ENCODE measurements at places on chromosomes 12 and 14. TPM values are rescaled to one million over a fixed set of nuclear protein-coding genes. Genes with fewer than 3 reads are reported as not detected.

The PIK3C2G gene
- 1.7 TPM for total RNA-seq

- peaks cover 29% of the 10 kb centered on the region for H3K4me1 ChIP-seq
- peak overlapping the region; percentile 80 for H3K27ac ChIP-seq
- H3K4me3 ChIP-seq, result peak overlapping the region; percentile 16
- H3K27me3 ChIP-seq, result no peaks in the 10 kb centered on the region
- DNase-seq, result no peak
- no peaks in the 10 kb centered on the region for H3K36me3 ChIP-seq
Measured at GRCh38 chr12:75389706-75390105, 1.2 kb upstream of the GLIPR1L2 start.

The ERBB3 gene
- total RNA-seq, result 53.8 TPM

DNA sequence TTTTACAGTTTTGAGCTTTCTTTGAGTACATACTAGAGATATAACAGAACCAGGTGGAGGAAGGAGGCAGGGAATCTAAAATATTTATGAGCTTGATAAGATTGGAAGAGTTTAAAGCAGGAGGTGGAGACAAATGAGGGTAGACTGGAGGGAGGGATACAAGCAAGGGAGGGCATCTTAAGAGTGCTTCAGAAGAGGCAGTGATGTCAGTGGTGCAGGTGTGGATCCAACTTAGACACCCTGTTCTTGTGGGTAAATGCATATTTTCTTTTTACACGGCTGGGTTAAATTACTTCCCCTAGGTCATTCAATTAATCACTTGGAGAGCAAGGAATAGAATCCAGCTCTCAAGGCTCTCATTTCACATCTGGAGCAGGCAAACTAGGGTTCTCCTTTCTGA lies 146.1 kb upstream of the LRIG3 start:
- H3K27ac ChIP-seq, result no peak overlapping the region
- no peaks in the 10 kb centered on the region for H3K27me3 ChIP-seq
- no peaks in the 10 kb centered on the region for H3K36me3 ChIP-seq

DNA sequence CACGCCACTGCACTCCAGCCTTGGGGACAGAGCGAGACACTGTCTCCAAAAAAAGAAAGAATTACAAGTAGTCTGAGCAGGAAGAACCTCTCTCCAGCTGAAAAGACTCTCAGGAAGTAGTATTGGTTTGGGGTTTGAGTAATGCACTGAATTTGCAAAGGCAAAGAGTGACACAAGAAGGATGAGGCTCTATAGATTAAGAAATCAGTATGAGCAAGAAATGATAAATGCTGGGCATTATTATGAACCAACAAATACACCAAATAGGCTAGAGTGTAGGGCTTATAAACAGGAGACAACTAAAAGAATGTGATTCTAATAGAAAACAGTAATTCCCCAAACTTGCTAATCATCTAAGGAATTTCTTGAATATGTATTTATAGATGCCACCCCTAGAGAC lies 2.6 kb upstream of the SLC35E3 start:
- peaks cover 9% of the 10 kb centered on the region for H3K36me3 ChIP-seq
- no peak overlapping the region for H3K4me3 ChIP-seq
- DNase-seq, result no peak
- H3K27me3 ChIP-seq, result no peaks in the 10 kb centered on the region
- no peak overlapping the region for H3K27ac ChIP-seq
- H3K4me1 ChIP-seq, result peaks cover 17% of the 10 kb centered on the region

DNA sequence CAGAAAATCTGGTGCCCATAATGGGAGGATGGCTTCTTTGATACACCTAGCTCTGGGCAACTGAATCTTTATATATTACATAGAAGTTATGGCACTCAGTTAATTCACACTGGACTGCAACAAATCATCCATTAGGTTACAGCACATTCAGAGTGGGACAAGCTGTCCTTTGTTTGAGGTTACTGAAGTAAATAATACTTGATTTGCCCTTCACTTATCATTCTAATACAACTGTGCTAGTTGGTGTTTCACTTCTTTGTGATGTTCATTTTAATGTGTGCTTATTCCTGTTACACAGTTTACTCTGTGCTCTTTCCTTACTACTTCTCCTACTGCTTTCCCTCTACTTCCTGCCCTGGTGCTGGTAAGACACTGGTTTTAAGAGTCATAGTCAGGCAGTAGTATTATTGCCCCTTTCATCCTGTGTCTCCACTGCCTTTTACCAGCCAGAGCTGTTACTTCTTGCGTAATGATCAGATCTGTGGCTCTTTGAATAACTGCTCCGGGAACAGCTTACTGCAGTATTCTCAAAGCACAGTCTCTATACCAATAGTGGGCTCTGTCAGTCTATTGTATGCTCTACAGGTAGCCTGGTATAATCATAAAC lies 36.4 kb upstream of the GXYLT1 start:
- H3K36me3 ChIP-seq, result no peaks in the 10 kb centered on the region

The AQP6 gene
- total RNA-seq, result not detected

The KRT71 gene
- total RNA-seq, result not detected

The RNASE2 gene
- 1.5 TPM for total RNA-seq

DNA sequence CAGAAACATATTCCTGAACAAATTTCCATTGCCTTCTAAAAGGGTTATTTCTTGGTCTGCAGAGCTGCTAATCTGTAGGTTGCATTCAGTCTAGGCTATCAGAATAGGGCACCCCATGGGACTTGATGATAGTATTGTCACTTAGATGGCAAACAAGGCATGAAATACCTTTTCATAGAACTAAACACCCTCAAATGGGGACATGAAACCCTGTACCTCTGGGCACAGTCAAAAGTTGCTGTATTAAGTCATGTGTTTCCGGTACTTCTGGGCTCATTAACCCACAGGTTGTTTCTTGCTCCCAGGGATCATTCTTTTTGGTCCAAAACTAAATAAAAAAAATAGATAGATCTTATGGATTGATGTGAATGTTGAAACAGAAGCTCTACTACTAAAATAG lies 930.4 kb downstream of the NRXN3 start:
- no peak overlapping the region for H3K4me3 ChIP-seq
- no peaks in the 10 kb centered on the region for H3K36me3 ChIP-seq
- DNase-seq, result no peak
- no peaks in the 10 kb centered on the region for H3K27me3 ChIP-seq
- no peaks in the 10 kb centered on the region for H3K4me1 ChIP-seq
- H3K27ac ChIP-seq, result no peak overlapping the region

DNA sequence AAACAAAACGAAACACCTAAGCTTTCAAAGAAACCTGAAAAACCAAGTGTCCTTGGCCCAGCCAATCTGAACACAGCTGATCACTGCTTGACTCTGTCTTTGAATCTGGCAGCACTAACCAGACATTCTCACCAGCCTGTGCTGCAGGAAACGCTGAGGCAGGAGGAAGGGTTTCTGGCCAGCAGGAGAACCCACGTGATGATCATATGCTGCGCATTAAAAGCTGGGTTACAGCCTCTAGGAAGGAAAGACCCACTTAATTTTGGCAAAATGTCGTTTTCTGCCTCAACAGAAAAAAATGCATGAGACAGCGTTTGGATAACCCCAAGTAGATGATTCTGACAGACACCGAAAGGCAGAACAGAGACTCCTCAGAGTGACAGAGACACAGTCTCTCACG lies 9.8 kb downstream of the APPL2 start:
- H3K4me3 ChIP-seq, result no peak overlapping the region
- H3K27ac ChIP-seq, result peak overlapping the region; percentile 83
- peak; percentile 90 for DNase-seq
- no peaks in the 10 kb centered on the region for H3K36me3 ChIP-seq
- H3K4me1 ChIP-seq, result peaks cover 76% of the 10 kb centered on the region
- no peaks in the 10 kb centered on the region for H3K27me3 ChIP-seq

The ANKRD33 gene
- total RNA-seq, result not detected

The CLEC4D gene
- total RNA-seq, result not detected

The PXN gene
- 95.3 TPM for total RNA-seq

The ARHGEF25 gene
- total RNA-seq, result 28.7 TPM
